ENCODE measurements at places on chromosomes 5 and 9.
A peak's percentile ranks its signal among the peaks of the same experiment; 100 is the strongest.

DNA sequence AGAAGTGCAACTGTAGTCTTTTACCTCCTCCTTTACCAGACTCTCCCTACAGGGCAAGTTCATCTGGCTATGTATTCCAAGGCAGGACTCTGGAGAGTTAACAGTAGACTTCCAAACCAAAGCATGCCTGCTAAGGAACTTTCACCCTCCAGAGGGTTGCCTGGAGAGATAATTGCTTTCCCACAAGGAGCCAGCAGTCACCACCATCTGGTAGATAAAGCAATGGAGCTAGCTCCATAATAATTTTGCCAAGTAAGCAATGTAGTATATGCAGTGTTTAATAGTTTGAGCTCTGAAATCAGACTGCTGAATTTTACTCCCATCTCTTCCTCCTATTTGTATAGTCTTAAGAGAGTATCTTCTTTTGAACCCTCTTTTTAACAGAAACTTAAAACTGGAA lies 566.8 kb upstream of the PTGER4 start:
- DNase-seq = no peak

DNA sequence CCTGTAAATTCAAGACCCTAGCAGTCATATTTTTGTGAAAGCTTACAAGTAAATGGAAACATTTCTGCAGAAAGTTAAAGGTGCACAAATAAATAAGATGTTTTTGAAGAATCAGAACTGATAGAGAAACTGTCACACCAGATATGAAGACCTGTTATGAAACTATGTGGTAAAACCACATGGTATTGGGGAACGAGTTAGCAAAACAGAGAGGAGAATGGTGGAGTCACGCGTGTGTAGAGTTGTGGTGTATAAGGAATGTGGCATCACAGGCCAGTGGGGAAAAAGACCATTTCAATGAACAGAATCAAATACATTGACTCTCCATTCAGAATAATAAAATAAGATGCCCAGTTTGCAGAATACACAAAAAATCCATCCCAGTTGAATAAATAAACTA lies 477.2 kb downstream of the ICE1 start:
- no peak for DNase-seq

DNA sequence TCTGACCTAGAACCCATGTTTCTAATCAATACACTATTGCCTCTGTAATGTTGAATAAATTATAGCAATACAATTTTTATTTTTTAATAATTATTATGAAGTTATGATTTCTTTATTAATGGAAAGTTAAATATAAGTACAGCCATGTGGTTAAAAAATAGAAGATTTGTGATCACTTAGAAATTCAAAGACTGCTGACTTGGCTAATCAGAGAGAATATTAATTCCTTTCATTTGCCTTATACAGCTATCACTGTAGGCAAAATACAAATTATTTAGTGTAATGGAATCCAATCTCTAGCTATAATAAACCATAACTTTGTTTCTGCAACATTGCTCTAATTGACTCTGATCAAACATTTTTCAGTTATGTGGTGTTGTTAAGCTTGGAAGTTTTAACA lies 255.0 kb upstream of the TAS2R1 start:
- DNase-seq = no peak

DNA sequence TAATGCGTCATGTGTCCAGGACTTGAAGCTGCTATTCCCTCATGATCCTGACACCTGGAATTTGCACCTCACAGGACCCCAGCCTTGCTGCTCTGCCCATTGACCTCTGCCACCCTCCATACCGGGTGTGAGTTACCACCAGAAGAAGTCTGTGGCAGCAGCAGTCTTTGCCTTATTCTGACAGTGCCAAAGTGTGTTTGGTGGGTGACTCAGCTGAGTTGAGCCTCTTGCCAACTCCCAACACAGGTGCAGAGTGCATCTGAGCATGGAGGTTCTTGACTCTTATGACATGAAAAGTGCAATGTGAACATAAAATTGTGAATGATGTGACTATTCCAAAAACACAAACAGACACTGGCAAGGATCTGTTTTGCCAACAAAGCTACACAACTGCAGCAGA lies 1166.5 kb upstream of the CDH18 start:
- no peak for DNase-seq

- DNase-seq = no peak
Observed at GRCh38 chr9:107137495-107138202, 145.4 kb upstream of the RAD23B start.

GRCh38 chr5:80189201-80189600 lies 66.6 kb downstream of the SERINC5 start:
- DNase-seq = no peak

DNA sequence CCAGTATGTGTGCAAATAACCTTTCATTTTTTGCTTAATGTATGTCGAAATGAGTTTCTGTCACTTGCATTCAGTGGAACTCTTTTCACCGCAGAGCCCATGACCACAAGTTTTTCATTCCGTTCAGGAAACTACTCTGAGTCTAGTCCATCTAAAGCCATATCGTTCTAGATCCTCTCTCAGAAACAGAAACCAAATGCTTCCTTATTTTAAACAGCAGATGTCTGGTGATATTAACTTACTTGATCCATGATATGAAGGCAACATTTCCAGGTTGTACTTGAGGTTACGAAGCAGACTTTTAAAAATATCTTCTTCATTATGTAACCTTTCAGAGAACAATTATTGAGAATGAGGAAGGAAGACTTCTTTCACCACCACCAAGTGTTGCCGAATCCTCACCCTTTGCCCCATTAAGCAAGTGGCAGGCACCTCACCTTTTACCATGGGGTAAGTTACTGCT lies 72.4 kb upstream of the GNAQ start:
- DNase-seq = no peak

- no peak for DNase-seq
Observed at GRCh38 chr9:97237311-97237786, 70.1 kb upstream of the CCDC180 start.

- no peak for DNase-seq
Observed at GRCh38 chr9:134724912-134725604, 83.5 kb downstream of the COL5A1 start.

DNA sequence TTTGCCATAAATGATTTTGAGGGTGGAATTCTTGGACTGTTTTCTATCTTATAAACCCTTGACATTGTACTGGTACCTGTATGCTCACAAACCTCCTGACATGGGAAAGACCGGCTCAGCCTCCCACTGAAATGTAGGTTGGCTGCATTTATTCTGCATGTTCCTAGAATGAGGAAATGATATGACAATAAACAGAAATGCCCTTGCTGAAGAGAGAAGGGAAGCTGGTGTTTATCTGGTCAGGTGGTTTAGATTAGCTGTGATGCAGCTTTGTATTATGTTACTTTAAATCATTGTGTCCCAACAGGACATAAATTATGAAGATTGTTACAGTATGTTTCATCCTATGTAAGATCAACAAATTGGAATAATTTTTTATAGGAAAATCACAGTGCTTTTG lies 23.1 kb upstream of the CATSPER3 start:
- DNase-seq = no peak

- no peak for DNase-seq
Observed at GRCh38 chr5:93926831-93927620, 185.6 kb upstream of the POU5F2 start.

DNA sequence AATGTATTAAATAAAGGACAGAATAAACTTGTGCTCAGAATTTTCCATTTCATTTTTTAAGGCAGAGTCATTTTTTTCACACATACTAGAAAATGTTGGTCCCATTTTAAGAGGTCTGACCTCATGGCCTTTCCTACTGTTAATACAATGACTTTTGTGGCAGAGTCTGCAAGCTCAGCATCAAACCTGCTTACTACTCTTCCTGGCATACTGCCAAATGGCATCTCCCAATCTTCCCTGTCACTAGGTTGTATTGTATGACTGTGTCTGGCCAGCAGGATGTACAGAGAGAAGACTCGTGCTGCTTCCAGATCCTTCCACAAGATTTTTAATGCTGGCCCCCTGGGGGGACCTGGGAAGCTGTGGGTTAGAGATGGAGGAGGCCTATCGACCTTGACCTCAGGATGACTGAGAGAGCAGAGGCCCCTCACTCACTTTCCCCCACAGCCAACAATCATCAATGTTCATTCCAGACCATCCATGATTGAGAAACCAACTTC lies 64.7 kb downstream of the BARX1 start:
- DNase-seq = no peak

- DNase-seq = no peak
Observed at GRCh38 chr5:87825583-87825982, 412.9 kb upstream of the CCNH start.

GRCh38 chr5:31770132-31770720 lies 131.3 kb downstream of the PDZD2 start:
- no peak for DNase-seq

GRCh38 chr5:146072595-146072994 lies 32.8 kb downstream of the PLAC8L1 start:
- DNase-seq = no peak

DNA sequence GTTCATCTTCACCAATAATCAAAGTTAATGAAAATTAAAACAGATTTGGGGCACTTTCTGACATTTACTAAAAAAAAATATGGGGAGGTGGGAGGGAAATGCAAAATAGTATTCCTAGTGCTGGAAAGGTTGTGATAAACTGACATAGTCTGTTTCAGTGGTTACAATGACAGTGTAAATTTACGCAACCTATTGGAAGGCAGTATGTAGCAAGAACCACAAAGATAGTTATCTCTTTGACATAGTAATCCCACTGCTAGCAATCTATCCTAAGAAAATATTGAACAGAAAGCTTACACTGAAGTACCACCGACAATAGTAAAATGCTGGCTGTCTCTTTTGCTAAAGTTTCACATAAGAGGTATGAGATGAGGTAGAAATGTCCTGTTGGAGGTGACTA lies 15.1 kb upstream of the EPB41L4B start:
- DNase-seq = no peak

- no peak for DNase-seq
Observed at GRCh38 chr5:134088291-134088690, 26.2 kb upstream of the TCF7 start.

GRCh38 chr9:134475011-134475790 lies 148.9 kb downstream of the RXRA start:
- DNase-seq = peak; percentile 63

- DNase-seq = no peak
Observed at GRCh38 chr9:91421971-91422757, 1.5 kb downstream of the NFIL3 start.

- peak; percentile 23 for DNase-seq
Observed at GRCh38 chr9:134179595-134179917, 15.2 kb upstream of the RNU6ATAC start.

DNA sequence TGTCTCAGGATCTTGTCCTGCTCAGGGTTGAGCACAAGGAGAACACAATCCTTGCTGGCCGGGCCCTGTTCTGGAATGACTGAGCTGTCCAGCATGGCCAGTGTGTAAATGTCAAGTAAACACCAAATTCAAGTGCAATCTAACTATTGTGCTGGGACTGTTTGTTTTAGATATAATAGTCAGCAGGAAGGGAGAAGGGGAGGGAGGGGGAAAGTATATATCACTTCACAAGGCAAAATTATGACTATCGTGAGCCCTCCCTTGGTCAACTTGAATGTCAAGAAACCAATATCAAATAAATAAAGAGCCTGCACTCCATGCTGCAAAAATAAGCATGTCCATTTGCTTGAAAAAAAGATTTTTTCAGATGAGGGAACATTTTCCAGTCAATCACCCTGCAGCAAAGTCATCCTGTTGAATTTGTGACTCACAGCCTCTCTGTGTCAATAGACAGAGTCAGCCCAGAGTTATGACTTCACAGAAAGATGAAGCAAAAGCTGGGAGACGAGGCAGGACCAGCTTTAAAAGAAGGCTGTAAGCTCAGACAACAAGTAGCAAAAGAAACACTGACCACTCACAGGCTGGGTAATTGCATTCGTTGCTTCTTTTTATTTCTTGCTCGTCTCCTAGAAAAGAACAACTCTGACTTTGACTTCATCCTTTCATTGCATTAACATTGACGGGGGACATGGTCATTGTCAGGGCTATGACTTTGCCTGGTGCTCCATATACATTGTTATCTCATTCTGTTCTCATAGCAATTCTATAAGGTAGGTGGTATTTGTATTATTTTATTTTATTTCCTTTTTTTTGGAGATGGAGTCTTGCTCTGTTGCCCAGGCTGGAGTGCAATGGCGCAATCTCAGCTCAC lies 15.3 kb upstream of the KLF4 start:
- no peak for DNase-seq

- DNase-seq = no peak
Observed at GRCh38 chr9:36967997-36968396, 66.1 kb downstream of the PAX5 start.

- peak; percentile 18 for DNase-seq
Observed at GRCh38 chr9:133496861-133497842, 18.3 kb upstream of the SLC2A6 start.

GRCh38 chr9:22682961-22683699 lies 236.5 kb downstream of the DMRTA1 start:
- DNase-seq = no peak

GRCh38 chr9:88387036-88387551 lies 1.1 kb upstream of the SPIN1 start:
- peak; percentile 79 for DNase-seq

- no peak for DNase-seq
Observed at GRCh38 chr9:98539954-98540353, 168.8 kb downstream of the GABBR2 start.

DNA sequence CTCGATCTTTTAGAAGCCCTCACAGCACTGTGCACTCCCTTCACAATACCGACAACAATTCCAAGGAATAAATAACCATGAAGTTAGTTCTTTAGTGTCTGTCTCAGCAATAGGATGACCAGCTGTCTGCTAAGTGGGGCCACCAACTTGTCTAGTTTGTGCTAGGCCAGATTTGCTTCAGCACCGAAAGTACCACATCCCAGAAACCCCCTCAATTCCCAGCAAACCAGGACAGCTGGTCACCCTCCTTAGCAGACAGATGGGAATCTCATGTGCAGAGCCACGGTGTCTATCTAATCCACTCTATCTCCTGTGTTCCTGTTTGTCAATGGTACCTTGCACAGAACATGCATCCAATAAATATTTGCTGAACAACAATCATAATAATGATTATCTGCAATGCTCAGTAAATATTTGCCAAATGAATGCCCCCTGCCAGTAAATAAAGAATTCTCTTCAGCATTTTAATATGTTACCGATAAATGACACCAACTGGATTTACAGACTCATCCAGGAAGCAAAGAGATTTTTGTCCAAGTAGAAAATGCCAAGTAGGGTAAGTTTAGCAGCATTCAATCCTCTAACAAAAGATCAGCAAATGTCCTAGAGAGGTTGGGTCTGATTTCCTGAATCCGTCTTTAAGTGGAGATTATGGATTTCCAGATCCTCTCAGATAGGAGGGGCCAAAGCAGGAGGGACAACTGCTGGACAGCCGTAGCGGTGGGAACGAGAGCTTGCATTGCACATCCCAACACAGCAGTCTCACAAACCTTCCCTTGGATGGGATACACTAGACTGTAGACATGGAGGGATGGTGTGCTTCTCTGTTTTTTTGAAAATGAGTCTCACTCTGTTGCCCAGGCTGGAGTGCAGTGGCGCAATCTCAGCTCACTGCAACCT lies 51.9 kb upstream of the ANKRD33B start:
- no peak for DNase-seq

DNA sequence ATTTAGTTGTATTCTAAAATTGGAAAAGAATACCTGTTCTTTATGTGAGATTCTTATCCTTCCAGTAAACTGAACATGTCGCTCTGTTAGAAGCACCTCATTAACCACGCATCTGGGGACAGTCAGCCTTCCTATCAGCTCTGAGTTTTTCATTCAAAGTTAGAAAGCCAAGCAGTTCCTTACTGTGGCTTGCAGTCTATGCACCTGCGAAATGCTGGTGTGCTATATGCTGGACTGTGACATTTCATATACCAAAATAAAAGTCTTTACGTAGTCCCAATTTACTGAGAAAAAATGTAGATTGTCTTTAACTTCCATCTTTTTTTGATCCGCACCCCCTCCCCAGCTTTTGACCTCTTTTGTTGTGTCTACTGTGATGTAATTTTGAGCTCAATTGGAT lies 4.3 kb downstream of the ANP32B start:
- no peak for DNase-seq

- DNase-seq = no peak
Observed at GRCh38 chr5:56465769-56466135, 232.6 kb upstream of the ANKRD55 start.

Data from right lobe of liver (tissue), 6 donors.